ENCODE measurements at places on chromosomes 2 and 18.
A peak's percentile ranks its signal among the peaks of the same experiment; 100 is the strongest.

GRCh38 chr2:31254237-31255203 lies 20.6 kb downstream of the EHD3 start:
- no peak for DNase-seq

DNA sequence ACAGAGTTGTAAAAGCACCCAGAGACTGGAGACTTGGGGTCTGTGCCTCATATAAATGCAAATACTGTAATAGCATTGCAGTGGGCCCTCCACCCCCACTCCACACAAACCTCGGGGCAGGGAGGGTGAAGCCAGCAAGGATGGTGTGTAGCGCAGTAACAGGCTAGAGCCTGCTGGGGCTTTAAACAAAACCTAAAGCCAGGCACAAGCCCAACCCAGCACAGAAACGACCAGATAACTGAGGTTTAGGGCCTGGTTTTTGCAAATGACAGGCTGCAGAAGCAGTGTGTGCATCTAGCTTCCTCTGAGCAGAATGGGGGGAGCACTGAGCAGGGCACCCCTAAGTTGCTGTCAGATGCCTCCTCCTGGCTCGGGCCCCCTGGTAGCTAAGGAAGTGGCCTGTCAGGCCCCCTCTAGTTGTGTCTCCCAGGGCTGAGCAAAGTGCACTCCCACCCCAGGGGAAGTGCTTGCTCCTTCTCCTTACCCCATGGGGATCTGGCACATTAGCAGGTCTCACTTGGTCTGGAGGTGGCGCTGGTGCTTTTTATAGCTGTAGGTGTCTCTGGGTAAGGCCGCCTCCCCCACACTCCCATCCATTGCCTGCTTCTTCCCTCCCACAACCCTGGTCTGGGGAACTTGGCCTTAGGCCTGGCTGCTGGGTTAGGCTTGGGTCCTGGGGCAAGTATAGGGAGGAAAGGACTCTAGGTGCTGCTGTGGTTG lies 135.1 kb downstream of the CELF4 start:
- DNase-seq, result no peak

GRCh38 chr2:75064691-75065396 lies 106.4 kb downstream of the POLE4 start:
- peak; percentile 29 for DNase-seq

- DNase-seq, result no peak
Measured at GRCh38 chr2:33494877-33495641, 18.6 kb downstream of the RASGRP3 start.

GRCh38 chr2:162072976-162073887 lies 783 bp downstream of the DPP4 start:
- peak; percentile 18 for DNase-seq

- no peak for DNase-seq
Measured at GRCh38 chr18:76894566-76895346, 72.4 kb downstream of the ZNF236 start.

DNA sequence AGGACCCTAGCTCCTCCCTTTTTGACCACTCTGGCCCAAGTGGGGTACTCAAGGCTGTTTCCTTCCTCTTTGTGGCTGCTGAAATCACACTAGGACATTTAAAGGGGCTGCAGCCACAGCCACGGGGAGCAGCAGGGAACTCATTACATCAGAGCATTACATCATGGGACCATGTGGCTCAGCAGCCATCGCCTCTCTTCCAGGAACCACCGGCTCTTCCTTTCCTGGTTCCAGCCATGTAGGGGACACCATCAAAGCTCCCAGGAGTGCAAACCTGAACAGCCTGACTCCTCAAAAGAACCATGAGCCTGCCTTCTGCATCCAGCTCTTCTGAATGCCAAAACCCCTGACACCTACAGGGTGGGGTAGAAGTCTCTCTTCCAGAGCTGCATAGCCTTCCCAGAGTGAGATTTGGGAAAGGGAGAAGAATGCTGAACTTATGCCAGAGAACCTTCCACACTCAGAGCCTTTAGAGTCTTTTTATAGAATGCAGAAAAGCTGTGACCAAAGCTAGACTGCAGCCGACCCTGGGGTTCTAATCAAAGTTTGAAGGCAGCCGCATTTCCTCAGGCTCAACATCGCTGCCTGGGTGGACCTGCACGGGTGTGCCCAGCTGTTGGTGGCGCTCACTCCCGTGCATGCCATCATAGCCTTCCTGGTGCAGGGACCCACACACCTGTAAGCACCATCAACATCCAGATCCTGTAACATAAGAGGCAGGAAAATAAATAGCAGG lies 121.7 kb downstream of the KLHL29 start:
- DNase-seq, result no peak

- peak; percentile 1 for DNase-seq
Measured at GRCh38 chr2:98282109-98282508, 64.1 kb upstream of the CNGA3 start.

DNA sequence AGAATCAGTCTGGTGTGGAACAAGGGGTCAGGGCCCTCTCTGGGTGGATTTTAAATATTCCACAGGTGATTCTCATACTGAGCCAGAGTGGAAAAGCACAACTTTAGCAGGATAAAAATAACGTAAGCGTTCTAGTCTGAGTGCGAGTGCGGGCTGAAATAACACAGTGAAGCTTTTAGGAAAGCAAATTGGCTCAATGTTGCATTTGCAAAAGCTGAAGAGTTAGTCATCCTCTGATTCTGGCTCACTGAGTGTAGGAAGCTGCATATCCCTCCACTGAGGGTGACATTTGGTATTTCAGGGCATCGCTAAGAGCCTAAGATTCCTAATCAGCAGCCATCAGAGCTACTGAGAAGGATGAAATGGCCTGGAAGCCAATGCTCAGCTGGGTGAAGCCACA lies 134.7 kb downstream of the RIF1 start:
- DNase-seq, result peak; percentile 41

GRCh38 chr2:101556033-101556459 lies 81.1 kb upstream of the RFX8 start:
- DNase-seq, result no peak

DNA sequence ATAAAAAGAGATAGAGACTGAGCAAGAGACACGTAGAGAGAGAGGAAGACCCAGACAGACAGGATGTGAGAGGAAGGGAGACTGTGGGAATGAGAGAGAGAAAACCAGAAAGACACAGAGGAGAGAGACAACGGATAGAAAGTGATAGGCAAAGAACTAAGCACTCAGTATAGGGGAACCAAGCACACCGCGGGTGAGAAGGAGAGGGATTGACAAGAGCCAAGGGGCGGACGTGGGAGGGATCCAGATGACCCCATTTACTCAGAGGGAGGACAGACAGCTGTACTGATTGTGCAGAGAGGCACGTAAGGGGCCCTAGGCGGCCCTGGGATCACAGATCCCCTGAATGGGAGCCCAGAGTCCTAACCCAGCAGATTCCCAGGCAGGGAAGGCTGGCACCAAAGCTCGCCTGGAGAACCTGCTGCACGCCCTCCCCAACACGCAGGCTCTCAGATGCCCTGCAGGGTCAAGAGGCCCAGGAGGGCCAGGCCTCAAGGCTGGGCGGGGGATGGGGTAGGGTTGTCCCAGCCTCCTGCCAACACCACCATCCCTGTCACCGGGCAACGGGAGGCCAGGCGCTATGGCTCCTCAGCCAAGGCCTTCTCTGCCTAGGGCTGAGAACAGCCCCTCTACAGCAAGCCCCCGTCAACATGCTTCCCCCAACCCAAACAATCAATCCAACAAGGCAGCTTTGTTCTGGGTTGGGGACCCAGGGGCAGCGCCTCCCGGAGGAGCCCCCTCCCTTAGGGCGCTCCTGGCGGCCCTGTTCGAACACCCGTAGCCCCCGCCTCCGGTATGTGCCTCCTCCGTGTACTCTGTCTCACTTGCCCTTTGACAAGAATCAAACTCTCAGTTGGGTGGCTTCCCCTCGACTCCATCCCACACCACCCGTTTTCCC lies 579 bp downstream of the LOXL3 start:
- peak; percentile 29 for DNase-seq

DNA sequence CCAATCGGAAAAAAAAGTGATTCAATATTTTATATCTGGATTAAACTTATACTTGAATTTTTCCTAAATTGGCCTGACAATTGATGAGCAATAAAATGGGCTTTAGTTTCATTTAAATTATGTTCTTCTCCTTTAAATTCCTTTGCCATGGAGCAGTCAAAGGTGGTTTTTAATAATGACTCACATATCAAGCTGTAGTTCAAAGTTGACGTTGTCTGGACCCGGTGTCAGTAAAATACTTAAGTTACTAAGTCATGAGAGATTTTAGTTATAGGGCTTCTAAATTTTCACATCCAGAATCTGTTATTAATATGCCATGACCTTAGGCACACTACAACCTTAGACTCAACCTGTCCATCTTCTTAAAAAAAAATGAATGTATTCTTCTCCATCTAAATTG lies 62.5 kb downstream of the CDH2 start:
- peak; percentile 60 for DNase-seq

GRCh38 chr2:67455219-67456142 lies 58.3 kb downstream of the ETAA1 start:
- no peak for DNase-seq

GRCh38 chr2:79660557-79660956 lies 147.7 kb downstream of the CTNNA2 start:
- DNase-seq, result no peak

DNA sequence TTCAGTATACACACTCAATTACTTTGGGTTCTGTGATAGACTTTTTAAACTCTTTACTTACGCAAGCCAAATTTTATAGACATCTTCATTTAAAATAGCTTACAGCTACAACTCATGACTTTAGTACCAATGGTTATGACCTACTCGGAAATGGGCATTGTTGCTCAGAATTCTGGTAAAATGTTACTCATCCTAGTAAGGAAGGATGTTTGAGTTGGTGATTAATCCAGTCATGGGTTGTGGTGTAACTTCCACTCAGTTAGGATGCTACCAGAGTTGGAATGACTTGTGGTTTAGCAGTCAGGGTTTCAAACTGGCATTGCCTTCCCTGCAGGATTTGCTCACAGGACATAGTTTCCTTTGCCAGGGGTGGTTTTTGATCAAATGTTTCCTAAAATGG lies 7.4 kb upstream of the NPC1 start:
- peak; percentile 92 for DNase-seq

GRCh38 chr2:205878999-205879762 lies 196.9 kb downstream of the NRP2 start:
- no peak for DNase-seq

- DNase-seq, result no peak
Measured at GRCh38 chr2:68250652-68251186, 1.6 kb downstream of the PPP3R1 start.

DNA sequence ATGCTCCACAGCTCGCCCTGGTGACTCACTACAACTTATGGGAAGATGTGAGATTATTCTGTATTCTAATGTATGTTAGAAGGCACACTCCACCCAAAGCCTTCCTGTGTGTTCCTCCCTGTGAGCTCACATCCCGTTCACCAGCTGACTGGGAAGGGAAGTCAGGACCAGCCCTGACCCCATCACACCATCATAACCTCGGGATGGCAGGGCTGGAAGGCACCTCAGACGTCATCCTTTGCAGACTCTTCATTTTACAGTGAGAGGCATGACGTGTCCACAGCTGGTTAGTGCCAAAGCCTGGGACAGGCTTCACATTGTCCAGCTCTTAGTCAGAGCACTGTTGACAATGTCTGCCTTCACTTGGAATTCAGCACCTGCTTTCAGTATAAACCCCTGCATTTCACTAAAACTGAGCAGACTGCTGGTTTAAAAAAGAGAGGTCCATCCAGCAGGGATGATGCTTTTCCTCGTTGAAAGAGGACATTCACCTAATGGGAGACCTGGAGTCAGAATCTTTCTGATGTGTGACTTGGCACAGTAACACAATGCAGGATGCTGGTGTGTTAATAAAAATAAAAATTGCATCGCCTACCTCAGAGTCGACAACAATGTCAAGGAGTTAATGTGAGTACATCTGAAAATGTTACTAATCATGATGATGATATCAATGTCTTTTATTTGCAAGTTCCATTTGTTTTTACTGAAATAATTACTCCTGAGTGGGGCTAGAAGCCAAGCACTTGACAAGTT lies 418.0 kb upstream of the TNP1 start:
- peak; percentile 91 for DNase-seq

DNA sequence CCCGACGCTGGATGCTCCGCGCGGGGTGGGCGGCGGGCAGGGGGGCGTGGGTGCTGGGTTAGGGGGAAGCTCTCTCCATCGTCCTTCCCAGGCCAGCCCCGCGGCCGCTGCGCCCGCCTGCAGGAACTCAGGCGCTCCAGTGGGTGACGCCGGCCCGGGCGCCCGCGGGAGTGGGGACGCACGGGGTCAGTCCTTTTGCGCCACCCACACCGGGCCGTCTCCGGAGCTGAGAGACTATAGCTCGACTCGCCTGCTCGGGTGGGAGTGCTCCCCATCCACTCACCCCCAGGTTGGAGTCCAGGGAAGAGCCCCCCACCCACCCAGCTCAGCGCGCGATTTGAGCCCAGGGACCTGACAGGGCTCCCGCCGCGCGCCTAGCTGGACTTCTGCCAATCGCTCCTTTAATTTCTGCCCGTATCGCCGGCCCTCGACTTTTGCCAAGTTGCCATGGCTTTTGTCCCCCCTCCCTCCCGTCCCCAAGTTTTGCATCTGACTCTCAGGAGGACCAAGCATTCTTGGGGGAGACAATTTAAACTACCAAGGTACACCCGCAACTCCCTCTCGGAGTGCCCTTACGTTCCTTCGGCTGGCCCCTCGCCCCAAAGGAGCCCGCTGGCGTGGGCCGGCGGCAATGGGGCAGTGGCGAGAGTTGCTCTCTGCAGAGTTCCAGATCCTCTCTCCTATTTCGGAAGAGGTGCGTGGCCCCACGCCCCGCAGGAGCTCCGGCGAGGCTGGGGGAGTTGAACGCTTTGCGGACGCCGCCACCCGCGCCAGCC lies 205.8 kb upstream of the SMAD2 start:
- no peak for DNase-seq

DNA sequence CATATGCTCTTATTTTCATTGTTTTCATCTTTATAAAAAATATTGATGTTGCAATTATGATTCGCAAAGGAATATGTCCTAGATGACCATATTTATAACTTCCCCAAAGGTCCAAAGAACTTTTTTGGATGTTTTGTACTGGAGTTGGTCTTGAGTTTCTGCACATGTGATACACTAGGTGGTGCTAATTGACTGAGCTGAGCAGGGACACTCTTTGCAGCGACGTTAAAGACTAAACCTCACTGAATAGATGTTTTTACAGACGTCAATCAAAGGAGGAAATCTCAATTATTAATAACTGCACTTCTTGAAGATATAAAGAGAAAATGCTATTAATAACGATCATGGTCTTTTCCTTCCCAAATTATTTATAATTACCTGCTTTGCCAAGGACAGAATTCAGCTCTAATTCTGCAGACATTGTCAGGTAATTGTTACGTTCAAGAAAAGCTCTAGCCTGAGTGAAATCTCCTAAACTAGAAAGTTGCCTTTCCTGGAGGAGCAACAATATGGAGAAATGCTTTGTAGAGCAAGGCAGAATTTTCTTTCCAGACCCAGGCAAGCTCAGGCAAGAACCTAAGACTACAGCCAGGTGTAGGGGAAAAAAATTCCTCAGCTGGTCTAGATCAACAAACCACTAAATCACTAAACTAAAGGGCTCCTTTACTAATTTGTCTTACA lies 119.3 kb upstream of the RBBP8 start:
- DNase-seq, result peak; percentile 55
